Hematopoietic multipotent progenitor cell treated with erythropoietin and hydrocortisone succinate and interleukin-3 and kit ligand, for 15 days (in vitro differentiated cells): ENCODE measurements at places on chromosomes 2 and 18.

DNA sequence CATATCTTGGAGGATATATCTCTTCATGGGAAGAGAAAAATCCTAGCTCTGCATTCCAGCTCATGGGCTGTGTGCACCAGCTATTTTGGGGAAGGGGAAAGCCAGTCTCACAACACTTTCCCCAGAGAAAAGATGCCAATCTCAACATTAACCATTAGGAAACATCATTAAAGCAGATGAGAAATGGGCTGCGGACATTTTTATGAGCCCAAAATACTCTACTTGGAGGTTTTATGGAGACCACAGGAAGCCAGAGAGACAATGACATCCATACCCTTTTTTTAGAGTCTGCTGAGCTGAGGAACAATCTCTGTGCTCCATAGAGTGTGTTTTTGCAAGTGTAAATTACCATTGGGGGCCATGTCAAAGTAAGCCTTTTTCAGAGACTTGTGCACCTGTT lies 213.7 kb downstream of the TRIB2 start:
- no peak for DNase-seq

DNA sequence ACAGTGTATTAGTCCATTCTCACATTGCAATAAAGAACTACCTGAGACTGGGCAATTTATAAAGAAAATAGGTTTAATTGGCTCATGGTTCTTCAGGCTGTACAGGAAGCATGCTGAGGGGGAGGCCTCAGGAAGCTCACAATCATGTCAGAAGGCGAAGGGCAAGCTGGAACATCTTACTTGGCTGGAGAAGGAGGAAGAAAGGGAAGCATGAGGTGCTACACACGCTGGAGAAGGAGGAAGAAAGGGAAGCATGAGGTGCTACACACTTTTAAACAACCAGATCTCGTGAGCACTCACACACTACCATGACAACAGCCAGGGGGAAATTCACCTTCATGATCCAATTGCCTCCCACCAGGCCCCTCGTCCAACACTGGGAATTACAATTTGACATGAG lies 95.3 kb upstream of the FAM110C start:
- no peak for DNase-seq

- no peak for DNase-seq
Measured at GRCh38 chr2:240962300-240963064, 35.9 kb upstream of the SNED1 start.

- no peak for DNase-seq
Measured at GRCh38 chr2:205107810-205108209, 562.5 kb downstream of the PARD3B start.

DNA sequence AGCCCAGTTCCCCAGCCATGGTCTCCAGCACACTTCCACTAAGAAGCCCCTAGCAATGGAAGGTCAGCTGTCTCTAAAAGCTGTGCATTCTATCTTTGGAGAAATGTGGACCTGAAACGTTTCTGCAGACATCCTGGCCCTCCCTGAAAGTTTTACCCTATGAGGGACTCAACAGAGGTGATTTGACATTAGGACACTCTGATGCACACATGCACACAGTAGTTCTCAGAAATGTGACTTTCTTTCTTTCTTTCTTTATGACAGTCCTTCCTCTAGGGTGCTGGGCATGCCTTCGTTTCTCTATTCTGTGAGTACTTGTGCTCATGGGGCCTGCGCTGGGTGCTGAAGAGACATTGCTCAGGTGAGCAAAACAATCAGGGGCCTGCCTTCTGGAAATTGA lies 857.3 kb downstream of the RNF144A start:
- DNase-seq: no peak

- no peak for DNase-seq
Measured at GRCh38 chr18:23939366-23939765, 75.2 kb upstream of the TTC39C start.

- DNase-seq: no peak
Measured at GRCh38 chr18:63763831-63764600, 11.2 kb upstream of the SERPINB7 start.
